ENCODE measurements at places on chromosomes 16 and 17.

DNA sequence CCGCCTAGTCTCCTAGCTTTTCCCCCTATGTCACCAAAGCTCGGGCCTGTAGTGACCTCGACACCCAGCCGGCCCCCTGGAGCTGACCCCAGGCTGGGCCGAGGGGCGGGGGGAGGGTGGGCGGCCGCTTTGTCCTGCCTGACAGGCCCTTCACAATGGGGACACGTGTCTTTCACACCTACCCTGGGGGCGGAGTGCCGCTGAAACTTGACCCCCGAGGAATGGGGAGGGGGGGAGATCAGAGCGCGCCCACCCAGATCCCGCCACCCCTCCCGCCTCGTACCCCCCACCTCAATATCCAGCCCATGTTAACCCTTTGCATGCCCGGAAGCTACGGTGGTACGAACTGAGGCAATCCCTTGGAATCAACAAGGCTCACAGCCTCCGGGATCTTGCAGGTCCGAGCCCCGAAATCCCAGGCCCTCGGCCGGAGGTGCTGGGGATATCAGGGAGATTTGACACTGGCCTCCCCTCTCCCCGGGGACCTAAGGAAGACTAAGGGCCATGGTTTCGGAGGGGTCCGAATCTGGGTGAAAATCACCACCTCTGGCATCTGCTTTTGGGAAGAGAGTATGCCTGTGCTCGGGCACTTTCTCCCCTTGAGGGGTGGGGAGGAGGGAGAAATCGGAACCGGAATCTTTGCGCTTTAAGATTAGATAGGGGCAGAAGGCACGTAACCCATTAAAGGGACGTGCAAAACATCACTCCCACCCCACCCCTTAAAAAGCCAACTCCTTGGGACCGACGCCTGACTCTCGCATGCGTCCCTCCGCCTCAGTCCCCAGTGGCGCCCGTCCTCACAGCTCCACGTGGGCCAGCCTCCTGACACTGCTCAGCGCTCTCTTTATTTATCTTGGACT lies 2.6 kb downstream of the NOG start:
- DNase-seq, result no peak

GRCh38 chr17:73166731-73167581 lies 2.1 kb downstream of the SSTR2 start:
- peak; percentile 64 for DNase-seq

- no peak for DNase-seq
These were observed 1.4 kb upstream of the TXNDC11 start for GRCh38 chr16:11744075-11744470.

DNA sequence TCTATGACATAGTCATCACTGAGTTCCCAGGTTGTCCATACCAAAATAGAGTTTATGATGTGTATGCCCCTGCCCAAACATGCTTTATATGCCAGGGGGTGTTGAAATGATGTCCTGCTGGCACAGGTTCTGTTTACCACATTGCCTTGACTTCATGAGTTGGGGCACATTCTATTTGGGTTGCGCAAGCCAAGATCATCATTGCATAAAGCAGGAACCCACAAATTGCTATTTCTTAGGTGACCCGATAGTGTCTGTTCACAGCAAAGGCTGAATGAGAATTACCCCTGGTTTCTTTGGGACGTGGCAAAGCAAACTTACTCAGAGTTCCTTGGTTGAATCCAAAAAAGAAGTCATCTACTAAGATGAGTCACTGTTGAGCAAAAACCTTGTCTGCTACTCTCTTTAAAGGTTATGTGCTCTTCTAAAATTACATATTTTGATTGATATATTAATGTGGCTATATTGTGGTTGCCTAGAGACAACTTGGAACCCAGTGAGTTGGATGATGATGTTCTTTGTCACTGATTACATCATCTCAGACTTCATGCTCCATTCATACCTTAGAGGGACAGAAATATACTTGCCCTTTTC lies 912.6 kb upstream of the SOX9 start:
- no peak for DNase-seq

DNA sequence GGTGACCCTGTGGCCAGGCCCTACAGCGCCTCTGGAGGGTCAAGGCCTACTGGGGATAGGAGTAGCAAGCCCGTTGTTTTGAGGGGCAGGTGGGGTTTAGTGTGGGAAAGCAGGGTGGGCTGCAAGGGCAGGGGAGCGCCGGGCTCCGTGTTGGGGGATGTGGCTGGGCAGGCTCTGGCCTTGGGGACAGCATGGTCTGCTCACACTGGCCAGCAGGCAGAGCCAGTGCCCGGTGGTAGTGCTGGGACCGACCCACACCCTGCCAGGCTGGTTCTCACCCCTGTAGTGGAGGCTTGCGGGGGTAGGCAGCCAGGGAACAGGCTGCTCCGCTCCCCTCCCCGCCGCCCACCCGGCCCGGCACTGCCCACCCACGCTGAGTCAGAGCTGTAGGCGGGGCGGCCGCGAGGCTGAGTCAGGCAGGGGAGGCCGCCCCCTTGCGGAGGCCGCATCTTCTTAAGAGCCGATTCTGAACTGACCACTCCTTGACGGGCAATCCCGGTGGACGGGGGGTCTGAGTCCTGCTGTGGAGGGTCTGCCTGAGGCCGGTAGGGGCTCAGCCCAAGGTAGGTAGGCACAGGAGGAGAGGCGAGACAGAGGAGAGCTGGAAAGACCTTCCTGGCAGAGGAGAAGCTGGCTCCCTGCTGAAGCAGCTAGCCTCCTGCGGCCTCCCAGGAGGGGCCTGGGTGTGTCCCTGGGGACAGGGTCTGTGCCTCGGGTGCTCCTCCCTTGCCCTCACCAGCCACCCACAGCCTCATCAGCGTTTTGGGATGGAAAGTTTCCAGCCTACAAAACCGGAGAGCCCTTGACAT lies 62.4 kb downstream of the BAIAP2 start:
- peak; percentile 58 for DNase-seq

- no peak for DNase-seq
These were observed 25.9 kb downstream of the PIPOX start for GRCh38 chr17:29068818-29069217.

DNA sequence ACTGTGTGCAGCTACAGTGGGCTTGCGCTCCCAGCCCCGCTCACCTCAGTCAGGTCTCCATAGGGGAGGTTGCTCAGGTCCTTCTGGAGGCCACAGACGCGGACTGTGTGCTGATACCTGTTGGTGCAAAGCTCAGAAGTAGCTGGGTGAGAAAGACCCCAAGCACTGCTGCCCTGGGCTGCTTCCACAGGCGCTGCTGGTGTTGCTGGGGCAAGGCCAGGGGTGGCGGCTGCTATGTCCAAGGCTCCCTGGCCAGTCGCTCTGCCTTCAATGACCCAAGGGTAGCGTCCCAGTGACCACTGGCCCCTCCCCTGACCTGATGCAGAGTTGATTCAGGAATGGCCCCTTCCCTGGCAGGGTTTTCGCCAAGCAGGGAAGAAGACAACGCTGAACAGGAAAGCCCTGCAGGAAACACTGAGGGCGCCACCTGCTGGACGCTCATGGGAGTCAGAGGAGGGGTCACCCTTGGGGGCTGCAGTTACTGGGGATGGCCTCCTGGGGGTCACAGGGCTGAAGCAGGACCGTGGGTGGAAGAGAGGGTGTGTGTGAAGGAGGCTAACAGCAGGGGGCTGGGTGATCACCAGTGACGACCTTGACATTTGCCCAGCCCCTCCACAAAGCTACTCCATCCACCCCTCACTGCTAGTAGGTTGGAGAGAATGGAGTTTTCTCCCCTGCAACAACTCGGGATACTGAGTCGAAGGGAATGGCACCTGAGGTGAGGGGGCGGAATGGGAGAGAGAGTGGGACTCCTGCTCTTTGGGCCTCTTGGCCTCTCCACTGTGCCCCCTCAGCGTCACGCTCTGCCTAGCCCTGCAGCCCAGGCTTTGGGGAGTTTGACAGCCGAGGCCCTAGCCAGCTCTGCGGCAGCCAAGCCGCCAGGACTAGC lies 38.3 kb downstream of the ABCC12 start:
- DNase-seq, result no peak

DNA sequence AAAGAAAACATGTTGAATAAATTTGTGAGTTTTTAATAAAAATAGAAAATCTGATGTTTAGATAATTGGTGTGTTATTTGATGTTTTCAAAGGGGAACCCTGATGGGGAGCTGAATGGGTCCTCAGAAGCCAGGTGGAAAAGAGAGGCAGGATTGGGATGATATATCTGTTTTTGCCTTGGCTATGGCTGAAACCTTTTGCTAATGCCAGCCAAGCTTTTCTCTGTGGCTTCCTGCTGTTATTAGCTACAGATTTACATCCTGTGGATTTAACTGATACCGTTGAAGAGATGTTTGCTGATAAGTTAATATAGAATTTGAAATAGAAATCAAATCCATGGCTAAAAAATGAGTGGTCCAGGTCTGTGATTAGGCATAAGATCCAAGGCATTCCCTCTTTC lies 4.2 kb upstream of the AATF start:
- DNase-seq, result no peak

DNA sequence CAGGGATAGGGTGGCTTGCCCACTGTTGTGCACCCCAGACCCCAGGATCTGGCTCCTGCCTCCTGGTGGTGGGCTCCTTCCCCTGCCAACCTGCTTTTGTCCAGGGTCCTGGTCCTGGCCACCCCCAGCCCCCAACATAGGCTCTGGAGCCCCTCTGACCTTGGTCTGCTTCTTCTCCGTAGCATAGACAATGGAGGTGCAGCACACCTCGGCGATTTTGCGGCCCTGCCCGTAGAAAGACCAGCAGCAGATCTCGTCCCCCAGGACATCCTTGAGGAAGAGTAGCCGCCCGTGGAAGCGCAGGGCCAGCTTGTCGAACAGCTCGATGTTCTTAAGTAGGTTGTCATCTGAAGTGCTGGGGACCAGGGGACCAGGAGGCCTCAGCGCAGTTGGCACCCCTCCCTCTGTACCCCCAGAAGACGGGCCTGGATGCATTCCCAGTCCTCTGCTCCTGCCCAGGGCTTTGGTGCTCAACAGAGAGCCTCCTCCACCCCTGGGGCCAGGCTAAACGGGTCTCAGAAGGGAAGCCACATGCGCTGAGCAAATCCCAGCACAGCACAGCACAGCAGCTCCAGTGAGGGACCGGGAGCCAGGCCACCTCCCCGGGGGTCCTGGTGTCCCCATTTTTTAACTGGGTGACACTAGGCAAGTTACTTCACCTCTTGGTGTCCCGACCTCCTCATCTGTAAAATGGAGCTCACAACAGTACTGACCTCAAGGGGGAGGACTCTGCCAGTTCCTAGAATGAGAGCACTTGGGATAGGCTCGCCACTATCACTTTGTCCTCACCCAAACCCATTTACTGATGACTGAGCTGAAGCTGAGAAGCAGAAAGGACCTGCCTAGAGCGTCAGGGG lies 10.8 kb downstream of the ASPHD1 start:
- DNase-seq, result no peak

GRCh38 chr17:68734931-68735330 lies 133.8 kb upstream of the FAM20A start:
- no peak for DNase-seq

DNA sequence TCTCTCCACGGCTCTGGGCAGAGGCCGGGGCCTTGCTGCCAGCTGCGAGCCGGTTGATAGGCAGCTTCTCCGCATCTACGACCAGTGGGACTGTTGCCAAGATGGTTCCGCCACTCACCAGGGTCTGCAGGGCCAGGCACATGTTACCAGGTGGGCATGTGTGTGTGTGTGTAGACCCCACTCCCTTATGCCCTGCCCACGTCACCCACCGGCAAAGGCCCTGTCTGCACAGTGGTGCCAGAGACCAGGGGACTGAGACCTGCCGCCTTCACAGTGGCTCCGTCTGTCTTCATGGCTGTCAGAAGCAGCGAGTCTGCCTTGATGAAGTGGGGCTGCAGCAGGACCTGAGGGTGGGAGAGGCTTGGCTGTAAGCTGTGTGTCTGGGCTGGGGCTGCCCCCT lies 17.7 kb downstream of the SREBF1 start:
- DNase-seq, result no peak

DNA sequence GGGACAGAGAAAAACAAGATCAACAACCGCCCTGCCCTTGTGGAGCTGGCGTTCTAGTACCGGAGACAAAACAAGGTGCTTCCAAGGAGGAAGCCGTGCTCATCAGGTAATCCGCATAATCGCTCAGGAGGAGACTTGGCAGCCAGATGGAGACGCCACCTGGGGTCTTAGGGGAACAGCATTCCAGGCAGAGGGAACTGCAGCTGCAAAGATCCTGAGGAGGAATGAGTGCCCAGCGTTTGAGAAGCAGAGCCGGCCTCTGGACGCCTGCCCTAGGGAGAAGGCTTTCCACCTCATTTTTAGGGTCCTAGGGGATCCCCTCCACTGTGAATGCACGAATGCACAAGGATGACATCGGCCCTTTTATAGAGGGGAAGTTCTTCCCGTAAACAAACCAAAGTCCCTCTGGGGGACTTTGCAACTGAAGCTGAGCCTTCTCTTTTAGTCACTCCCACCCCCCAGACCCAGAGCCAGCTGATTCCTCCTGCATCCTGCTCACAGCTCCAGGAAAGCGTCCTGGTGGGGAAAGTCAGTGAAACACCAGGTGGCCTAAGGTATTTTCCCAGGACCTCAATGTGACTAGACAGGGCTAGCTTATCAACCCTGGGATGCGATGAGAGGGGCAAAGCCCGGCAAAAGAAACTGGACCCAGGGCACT lies 13.2 kb upstream of the MPRIP start:
- no peak for DNase-seq

DNA sequence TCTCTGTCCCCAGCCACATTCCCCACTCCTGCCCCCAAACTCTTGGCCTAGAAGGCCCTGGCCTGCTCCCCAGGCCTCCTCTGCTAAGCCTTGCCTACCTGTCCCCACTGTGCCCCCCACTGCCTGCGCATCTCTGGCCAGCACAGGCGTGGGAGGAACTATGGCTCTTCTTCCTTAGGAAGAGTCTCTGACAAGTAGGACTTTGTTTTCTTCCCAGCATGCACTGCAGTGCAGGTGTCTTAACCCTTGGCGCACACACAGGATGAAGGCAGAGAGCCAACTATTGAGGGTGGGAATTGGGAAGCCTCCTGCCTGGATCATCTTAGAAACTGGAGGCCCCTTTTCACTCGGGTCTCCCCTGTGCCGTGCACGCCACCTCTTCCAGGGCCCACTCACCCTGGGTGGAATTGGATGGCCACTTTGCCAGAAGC lies 3.6 kb downstream of the AMDHD2 start:
- no peak for DNase-seq

DNA sequence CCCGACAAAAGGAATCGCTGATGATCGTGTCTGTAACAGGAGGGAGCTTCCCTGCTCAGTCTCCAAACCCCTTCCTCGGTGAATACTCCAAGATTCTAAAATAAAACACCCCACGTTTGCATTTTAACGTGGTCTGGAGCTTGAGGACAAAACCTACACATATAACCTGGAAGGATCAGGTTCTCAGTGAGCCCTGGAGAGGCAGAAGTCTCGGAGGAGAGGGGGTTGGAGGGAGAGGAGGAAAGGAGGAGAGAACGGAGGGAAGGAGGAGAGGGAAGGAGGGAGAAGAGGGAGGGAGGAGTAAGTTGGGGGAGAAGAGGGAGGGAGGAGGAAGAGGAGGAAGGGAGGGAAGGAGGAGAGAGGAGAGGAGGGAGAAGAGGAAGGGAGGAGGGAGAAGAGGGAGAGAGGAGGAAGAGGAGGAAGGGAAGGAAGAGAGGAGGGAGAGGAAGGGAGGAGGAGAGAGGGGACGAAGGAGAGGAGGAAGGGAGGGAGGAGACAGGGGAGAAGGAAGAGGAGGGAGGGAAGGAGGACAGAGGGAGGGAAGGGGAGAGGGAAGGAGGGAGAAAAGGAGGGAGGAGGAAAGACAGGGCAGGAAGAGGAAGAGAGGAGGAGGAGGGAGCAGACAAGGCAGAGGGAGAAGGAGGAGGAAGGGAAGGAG lies 27.4 kb upstream of the GINS2 start:
- no peak for DNase-seq

Measured in cerebellum (tissue), 4 donors.